ENCODE measurements at places on chromosomes 1 and 21.

DNA sequence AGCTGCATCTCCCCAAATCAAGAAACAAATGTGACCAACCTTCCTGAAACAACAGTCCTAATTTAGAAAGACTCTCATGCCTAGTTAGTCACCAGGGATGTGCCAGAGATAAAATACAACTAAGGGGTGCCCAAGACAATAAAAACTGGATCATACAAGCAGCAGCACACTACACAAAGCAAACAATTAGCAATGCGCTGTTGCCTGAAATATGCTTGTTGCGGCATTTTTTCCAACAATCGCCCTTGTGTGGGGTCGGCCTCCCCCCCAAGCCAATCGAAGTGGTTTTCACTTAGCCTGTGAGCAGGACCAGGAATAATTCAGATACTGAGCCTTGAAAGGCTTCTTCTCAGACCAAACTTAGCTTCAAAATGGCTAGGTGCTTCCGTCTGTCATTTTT is 1.4 kb upstream of the STMN1 start:
- DNase-seq, result no peak

DNA sequence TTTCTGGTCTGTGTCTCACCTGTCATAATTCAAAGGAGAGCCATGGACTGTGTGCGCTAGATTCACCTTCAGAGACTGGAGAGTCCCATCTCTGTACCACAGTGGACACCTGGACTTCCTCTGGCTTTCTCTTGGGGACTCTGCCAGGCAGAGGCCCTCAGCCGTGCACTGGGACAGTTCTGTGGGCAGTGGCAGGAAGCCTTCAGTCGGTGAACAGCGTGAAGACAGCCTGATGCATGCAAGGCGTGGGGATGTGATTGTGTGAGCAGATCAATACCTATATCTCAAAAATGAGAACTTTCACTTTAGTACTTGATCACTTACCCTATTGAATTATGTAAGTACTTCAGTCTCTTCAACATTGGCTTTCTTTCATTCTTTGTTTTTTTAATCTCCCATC is 245.3 kb downstream of the DISC1 start:
- no peak for DNase-seq

GRCh38 chr1:65524931-65525265 is 104.4 kb downstream of the LEPR start:
- DNase-seq, result no peak

DNA sequence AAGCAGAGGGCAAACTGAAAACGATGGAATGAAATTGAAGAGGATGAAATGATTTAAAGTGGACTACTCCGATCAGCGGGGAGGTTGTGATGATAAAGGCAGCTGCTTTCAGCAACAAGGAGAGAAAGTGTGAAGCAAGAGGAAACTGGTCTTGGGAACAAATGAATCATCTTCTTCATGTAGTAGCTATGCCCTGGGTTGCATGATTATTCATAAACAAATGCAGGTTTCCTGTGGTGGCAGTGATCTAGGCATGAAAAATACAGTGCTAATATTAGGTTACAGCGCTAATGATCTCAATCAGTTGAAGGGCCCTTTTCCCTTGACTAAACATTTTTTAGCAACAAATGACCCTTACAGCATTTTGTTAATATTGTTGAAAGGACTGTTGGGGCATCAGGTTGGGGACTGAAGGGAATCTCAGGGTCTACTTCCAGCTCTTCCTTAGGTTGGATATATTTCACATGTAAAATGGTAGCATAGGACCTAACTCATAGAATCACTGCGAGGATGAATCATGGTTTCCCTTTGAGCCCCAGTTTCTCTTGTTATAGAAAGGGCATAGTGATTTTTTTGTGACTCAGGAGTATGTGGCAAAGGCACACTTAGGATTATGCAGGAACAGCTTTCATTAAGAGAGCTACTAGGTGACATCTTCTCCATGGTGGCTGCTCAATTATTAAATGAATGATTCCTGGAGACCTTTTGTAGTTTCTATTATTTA is 1.9 kb upstream of the ZFYVE9 start:
- no peak for DNase-seq

DNA sequence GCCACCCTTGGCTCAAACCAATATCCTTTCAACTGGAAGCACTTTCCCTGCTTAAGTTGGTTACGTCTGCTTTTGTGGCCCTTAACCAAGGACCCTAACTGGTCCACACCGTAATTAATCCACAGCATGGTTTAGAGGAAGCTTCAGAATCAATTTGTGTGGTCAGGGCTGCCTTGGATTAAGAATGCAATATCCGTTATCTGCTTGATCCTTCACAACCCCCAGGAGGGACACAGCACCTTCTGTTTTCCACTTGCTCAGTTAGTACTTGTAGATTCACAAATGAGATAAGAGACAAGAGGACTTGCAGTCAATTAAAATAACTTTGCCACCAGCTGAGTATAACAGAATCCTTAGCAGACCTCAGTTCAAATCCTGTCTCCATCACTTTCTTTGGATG is 56.9 kb upstream of the LRP8 start:
- DNase-seq, result no peak

- DNase-seq, result no peak
Observed at GRCh38 chr1:67479146-67479891, 49.1 kb upstream of the SERBP1 start.

DNA sequence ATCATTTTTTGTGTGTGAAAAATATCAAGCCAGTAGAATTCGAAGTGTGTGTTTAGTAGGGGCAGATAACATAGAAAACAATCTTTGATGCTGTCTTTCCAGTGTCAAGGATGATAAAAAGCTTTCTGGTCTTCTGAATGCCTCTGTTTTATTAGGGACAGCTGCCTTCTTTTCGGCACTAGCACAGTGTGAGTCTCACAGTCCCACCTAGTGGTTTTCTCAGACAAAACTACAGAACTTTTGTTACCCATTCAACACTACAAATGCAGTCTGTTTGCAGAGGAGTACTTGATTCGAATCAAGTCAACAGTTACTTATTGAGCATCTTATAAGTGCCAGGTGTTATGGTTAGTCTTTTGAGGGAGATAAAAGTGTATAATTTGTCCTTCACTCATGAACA is 30.6 kb upstream of the MCOLN3 start:
- DNase-seq, result no peak

- DNase-seq, result no peak
Observed at GRCh38 chr1:162882248-162882674, 21.3 kb upstream of the CCDC190 start.

DNA sequence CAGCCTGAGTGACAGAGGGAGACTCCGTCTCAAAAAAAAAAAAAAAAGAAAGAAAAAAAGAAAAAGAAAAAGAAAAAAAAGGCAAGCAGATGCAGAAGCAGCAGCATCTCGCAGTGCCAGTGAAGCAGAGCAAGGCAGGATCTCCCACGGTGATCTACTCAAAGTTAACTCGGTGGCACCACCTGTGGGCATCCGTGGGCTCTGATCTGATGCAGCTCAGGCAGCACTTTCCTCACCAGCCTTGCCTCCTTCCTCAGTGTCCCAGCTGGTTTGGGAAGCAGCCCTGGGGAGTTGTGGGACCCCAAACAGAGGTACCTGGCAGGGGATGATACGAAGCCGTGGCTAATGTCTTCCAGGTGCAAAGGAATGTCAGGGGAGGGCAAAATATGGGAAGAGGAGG is 104.3 kb upstream of the KRTAP19-8 start:
- DNase-seq, result peak; percentile 57

GRCh38 chr21:35981514-35982070 is 78.7 kb downstream of the SETD4 start:
- DNase-seq, result no peak

- no peak for DNase-seq
Observed at GRCh38 chr1:166907763-166908162, 31.7 kb upstream of the TADA1 start.

DNA sequence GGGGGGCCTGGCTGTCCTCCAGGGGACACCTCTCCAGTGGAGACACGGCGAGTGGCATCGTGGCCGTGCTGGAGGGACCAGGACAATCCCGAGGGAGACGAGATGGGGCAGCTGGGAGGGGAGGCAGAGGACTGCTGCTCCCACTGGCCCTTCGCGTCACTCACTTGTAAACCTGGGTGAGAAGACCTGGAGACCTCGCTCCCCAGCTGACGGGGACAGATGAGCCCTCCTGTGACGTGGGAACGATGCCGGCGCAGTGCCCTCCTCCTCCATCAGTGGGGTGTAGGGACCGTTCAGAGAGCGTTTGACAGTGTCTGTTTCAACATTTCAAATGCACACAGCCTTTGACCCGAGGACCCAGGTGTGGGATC is 4.6 kb downstream of the SPATC1L start:
- no peak for DNase-seq

DNA sequence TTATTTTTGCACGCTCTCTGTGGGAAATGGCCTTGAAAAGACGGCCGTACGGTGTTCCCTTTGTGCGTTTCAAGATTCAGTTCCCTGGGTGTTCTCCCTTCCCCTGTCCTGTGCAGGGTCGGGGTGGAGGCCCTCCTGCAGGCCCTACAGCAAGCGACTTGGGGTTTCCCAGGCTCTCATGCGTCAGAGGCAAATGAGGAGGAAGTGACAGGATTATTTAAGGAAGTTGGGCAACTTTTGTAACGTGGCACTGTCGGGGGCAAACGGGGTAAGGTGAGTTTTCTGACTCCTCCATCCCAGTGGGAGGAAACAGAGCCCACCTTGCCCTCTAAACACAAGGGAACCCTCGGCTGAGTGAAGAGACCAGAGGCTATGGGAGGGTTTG is 16.1 kb upstream of the AJAP1 start:
- DNase-seq, result no peak

GRCh38 chr1:181127898-181128453 is 39.5 kb downstream of the IER5 start:
- DNase-seq, result no peak

- no peak for DNase-seq
Observed at GRCh38 chr1:23963617-23964234, 4.1 kb downstream of the PNRC2 start.

- no peak for DNase-seq
Observed at GRCh38 chr1:66013371-66013770, 220.7 kb downstream of the PDE4B start.

GRCh38 chr1:201011616-201012015 is 11.9 kb downstream of the KIF21B start:
- no peak for DNase-seq

DNA sequence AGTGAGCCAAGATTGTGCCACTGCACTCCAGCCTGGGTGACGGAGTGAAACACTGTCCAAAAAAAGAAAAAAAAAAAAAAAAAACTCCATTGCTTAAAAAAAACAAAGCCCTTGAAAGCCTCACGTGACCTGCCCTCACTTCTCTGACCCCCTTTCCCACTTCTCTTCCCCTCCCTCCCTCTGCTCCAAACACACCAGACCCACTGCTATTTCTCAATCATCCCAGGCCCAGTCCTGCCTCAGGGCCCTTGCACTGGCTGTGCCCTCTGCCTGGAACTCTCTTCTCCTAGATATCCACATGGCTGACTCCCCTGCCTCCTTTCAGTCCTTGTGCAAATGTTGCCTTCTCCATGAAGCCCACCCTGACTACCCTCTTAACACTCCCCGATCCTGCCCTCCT is 45.4 kb upstream of the TARDBP start:
- no peak for DNase-seq

- DNase-seq, result no peak
Observed at GRCh38 chr1:110477041-110477440, 26.1 kb downstream of the PROK1 start.

DNA sequence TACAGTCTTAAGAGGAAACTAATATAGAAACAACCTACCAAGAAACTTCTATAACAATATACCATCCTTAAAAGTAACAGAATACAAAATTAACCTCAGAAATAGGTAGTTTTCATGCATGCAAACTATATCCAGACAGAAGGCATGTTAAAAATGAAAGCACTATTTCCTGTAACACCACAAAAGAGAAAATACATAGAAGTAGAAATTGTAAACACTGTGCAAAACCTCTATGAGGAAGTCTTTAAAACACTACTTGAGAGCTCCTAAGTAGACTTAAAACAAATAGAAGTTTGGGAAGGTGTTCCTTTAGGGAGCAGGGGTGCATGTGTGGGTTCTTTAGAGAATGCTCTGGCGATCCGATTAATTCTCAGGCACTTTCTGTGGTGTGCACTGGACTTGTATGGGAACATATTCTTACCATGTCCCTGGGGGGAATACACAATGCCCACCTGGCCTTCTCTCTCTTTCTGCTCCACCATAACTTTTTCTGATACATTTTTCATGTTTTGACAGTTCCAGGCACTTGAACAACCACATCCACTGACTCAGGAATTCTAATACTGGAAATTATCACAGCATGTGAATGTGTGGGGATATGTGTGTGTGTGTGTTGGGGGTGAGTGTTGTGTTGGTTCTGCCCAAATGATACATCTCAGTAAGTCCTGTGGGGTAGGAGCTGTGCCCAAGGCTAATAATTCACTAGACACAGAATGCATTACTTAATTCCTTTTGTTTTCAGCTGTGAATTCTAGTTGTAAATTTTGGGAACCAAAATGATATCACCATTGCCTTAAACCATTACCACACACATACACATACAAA is 866.3 kb upstream of the B3GALT2 start:
- peak; percentile 37 for DNase-seq

DNA sequence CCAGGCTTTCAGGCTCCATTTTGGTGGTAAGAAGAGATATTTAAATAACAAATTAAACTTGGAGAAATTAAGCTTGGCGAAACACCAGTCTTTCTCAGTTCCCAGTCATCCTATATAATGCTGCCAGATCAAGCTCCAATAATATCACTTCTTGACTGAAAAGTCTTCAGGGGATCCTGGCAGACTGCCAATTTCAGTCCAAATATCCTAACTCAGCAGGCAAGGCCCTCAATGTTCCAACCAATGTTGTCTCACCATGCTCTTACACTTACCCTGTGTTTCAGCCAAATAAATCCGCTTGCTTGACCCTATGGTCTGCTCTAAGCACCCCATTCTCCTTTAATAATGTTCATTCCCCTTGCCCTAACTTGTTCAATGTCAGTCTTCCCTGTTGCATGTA is 39.9 kb upstream of the BCL10 start:
- DNase-seq, result no peak

DNA sequence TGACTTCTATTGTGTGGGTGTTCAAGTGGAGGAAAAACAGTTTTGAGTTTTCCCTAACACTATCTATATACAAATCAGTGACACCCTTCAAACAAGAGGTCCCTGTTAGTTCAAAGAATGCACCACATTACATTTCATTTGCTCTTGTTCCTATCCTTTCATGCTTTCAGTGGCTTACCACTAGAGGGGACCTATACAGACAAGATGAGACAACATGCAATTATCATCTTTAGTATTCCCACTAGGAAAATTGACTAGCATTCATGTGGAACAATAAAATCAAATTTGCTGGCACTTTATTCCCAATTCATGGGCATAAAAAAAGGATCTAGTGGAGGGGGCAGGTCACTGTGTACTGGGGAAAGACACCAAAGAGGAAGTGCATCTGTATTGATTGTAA is 13.3 kb upstream of the SIPA1L2 start:
- DNase-seq, result no peak

GRCh38 chr1:197171531-197171930 is 25.1 kb upstream of the ASPM start:
- no peak for DNase-seq
